ENCODE measurements at places on chromosomes 1 and 21.

- DNase-seq = no peak
Observed at GRCh38 chr21:15054606-15055239, 10.1 kb downstream of the NRIP1 start.

GRCh38 chr21:39726133-39726532, 18.9 kb upstream of the IGSF5 start:
- DNase-seq = no peak

DNA sequence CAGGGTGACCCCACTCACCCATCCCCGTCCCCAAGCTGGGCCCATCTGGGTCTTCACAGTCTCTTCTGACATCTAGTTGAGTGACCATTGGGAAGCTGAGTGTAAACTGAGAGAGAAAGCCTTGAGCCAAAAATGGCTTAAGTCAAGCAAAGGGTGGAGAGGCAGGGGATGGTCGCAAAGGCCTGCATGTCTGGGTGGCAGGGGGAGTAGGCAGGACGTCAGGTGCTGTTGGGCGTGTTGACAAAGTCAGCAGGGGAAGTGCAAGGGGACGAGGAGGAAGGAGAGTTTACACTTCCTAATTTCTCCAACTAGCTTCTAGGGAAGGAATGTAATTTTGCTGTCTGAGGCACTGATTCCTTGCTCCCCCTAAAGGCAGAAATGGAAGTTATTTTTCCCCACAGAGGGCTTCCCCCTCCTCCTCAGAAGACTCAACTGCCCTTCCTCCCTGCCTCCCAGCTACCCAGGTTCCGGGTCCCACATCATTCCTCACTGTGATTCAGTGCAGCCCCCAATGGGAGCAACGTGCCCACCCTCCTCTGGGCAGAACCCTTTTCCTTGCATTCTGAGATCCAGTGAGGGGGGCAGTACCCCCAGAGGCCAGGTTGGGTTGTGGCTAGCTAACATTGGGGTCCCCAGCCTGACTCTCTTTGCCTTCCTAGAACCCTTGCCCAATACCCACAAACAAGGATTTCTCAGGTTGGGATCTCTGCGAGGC, 1.2 kb upstream of the ADORA1 start:
- no peak for DNase-seq

GRCh38 chr1:96416111-96416595, 305.4 kb upstream of the PTBP2 start:
- peak; percentile 99 for DNase-seq

DNA sequence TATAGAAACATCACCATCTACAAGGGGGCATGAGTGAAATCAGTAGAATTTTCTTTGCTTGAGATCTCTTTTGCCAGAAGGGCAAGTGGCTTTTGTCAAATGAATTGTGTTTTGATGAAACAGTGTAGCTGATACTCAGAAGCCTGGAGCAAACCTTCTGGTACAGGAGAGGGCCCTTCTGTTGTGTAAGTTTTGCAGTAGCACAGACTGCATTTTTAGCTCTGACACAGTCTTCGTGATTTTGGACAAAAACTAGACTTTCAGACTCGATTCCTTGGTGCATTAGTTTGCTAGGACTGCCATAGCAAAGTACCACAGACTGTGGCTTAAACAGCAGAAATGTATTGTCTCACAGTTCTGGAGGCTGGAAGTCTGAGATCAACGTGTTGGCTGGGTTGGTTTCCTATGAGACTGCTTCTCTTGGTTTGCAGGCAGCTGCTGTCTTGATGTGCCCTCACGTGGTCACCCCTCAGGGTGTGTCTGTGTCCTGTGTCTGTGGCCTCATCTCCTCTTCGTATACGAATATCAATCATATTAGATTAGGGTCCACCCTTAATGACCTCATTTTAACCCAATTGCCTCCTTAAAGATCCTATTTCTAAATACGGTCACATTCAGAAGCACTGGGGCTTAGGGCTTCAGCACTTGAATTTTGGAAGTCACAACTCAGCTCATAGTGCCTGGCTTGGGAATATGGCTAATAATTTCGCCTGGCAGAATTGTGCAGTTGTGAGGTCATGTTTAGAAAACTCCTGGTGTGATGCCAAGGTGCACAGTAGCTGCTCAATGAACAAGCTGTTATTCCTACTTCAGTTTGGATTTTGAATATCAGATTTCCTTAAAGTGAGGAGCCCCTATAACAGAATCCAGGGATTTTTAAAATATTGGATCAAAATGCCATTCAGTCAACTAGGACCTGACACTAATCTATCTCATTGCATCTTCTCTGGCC, 21.2 kb upstream of the DISC1 start:
- no peak for DNase-seq

DNA sequence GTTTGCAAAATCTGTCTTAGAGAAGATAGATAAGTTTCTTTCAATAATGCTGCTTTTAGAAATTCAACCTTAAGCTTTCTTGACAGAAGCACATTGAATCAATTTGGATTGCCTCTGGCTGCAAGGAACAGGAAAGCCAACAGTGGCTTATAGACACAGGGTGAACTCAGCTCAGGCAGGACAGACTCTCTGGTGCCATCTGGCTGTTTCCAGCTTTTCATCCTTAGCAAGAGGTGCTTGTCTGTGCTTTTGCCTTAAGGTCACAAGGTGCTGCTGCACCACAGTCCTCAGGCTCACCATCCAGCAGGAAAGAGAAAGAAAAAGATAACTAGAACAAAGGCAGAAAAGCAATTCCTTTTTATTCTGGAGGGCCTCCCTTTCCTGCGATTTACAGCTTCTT, 93.7 kb upstream of the ETS2 start:
- no peak for DNase-seq

- no peak for DNase-seq
Observed at GRCh38 chr1:6862906-6863305, 77.7 kb downstream of the CAMTA1 start.

- DNase-seq = no peak
Observed at GRCh38 chr1:34983700-34984355, 1.3 kb downstream of the TMEM35B start.

GRCh38 chr1:232507571-232507970, 122.4 kb downstream of the SIPA1L2 start:
- no peak for DNase-seq

GRCh38 chr1:223647249-223647648, 18.3 kb downstream of the CAPN8 start:
- no peak for DNase-seq

DNA sequence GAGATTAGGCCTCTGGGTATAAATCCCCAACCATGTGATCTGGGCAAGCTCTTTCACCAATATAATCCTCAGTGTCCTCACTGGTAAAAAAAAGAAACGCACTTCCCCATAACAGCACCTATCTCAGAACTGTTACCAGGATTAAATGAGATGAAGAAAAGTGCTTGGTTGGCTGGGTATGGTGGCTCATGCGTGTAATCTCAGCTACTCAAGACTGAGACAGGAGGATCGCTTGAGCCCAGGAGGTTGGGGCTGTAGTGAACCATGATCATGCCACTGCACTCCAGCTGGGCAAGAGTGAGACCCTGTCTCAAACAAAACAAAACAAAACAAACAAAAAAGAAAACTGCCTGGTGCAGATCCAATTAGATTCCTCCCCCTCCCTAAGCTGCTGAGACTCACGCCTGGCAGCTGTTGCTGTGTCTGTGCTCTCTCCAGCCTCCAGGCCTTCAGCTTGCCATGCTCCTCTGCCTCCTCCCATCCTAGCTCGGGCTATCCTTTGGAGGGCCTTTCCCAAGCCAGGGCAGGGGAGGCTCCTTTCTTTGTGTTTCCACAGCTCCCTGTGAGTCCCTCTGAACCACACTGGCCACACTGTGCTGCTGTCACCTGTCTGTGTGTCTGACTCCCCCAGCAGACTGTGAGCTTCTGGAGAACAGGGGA, 19.0 kb downstream of the CYB5RL start:
- no peak for DNase-seq

DNA sequence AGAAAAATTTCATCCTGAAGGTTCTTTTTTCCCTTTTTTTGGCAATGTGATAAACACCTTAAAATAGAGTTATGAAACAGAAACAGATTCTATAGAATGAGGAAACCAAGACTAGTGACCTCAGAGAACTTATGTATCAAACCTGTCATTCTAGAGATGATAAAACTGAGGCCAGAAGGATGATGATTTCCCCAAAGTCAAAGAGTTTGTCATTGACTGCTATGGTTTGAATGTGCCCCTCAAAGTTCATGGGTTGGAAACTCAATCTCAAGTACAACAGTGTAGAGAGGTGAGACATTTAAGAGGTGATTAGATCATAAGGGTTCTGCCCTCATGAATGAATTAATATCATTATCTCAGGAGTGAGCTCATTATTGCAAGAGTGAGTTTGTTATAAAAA, 13.7 kb upstream of the BEND5 start:
- no peak for DNase-seq

DNA sequence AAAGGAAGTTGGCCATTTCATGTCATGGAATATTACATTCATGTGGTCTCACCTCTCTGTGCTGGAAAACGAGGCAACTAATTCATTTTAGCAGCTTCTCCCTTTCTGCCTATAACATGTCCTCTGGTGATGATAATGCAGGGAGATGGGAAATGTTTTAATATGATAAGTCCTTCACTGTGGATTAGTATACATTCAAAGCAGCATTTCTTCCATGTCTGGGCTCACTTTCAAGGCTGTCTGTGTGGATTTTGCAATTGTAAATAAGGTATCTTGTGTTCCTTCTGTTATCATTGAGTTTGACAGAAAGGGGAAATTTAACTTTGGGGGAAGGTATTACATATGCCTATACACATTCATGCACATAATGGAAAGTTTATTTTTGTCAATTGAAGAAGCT, 374.7 kb upstream of the DAB1 start:
- no peak for DNase-seq

DNA sequence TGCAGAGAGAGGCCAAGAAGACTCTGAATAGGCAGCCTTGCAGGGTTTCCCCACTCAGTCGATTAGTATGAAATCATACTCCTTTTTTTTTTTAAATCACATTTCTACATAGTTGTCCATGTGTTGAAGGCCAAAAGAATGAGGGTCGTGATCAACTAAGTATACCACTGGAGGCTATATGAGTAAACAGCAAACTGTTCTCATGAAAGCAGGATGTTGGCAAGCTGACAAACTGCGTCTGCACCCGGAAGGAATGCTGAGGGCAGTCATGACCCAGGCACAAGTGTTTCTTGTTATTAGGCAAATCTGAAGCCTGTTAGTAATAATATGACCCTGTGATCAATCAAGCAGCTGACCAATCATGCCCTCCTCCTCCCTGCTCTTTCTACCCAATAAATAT, 213.2 kb downstream of the USH2A start:
- no peak for DNase-seq

All from GM04503 (cell line).